ENCODE measurements at places on chromosomes 2 and 18.

- peak; percentile 70 for DNase-seq
These were observed 591 bp downstream of the SLC16A14 start for GRCh38 chr2:230068016-230068650.

DNA sequence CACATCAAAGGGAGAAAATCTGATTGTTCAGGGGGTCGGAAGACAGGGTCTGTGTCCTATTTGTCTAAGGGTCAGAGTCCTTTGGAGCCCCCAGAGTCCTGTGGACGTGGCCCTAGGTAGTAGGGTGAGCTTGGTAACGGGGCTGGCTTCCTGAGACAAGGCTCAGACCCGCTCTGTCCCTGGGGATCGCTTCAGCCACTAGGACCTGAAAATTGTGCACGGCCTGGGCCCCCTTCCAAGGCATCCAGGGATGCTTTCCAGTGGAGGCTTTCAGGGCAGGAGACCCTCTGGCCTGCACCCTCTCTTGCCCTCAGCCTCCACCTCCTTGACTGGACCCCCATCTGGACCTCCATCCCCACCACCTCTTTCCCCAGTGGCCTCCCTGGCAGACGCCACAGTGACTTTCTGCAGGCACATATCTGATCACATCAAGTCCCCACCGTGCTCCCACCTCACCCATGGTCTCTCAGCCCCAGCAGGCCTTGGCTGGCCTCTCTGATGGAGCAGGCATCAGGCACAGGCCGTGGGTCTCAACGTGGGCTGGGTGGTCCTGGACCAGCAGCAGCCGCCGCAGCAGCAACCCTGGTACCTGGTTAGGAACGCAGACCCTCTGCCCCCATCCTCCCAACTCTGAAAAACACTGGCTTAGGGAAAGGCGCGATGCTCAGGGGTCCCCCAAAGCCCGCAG lies 3.8 kb downstream of the PROC start:
- no peak for DNase-seq

DNA sequence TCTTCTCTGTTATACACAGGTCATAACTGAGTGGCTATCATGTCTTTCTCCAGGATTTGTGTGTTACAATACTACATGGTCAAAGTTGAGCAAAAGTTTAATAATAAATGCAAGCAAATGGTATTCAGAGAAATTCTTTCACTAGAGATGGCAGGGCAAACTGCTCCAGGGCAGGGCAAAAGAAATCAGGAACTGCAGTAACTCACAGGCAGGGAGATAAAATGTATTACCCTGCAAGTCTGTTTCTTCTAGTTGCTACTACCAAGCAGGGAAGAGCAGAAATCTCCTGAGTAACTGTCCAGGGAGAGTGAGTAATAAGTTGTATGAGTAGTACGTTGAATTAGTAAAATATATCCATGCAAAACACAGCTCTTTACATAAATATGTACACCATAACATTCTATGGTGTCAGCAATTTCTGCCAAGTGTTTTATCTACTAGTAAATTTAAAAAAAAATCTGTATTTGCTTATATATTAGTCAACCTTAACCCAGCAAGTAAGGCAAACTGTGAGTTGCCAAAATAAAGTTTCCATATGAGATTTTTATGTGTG lies 404.1 kb downstream of the ZEB2 start:
- DNase-seq = no peak

GRCh38 chr18:31738460-31739407 lies 21.9 kb downstream of the SLC25A52 start:
- DNase-seq = no peak

DNA sequence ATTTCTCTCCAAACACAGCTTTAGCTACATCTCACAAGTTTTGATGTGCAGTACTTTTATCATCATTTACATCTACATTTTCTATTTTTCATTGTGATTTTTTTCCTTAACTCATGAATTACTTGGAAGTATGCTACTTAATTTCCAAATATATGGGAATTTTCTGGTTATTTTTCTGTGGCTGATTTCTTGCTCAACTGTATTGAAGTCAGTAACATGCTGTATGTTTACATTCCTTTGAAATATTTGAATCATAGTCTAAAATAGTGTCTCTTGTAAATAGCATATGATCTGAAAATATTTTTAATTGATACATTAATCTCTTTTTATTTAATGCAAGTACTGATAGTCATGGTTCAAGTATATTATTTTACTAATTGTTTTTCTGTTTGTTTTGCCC lies 26.0 kb upstream of the GALNT5 start:
- no peak for DNase-seq

GRCh38 chr2:105396254-105397024 lies 2.4 kb downstream of the FHL2 start:
- DNase-seq = no peak
